ENCODE measurements at places on chromosomes 16 and 17.

- DNase-seq = peak; percentile 68
These were observed 201.8 kb downstream of the SLC39A11 start for GRCh38 chr17:72890711-72891110.

GRCh38 chr16:80466024-80466987 is 74.5 kb upstream of the DYNLRB2 start:
- peak; percentile 57 for DNase-seq

GRCh38 chr17:43403846-43404245 is 5.1 kb downstream of the ARL4D start:
- no peak for DNase-seq

DNA sequence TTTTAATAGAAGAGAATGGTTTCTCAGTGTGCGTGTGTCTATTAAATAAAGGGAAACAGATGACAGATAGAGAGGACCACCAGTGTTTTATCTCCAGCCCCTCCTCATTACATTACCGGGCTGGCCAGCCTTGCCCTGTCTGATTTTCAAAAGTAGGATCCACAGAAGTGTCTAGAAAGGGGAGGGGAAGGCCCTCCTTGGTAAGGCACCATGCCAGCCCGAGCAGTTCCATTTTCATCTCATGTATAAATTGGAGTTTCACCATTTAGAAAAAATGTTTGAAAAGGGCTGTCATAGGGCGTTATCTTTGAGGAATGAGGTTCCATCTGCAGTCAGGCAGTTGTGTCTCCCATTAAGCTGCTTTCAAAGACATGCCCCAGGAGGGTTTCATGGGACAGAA is 96.7 kb downstream of the SOCS1 start:
- DNase-seq = no peak

DNA sequence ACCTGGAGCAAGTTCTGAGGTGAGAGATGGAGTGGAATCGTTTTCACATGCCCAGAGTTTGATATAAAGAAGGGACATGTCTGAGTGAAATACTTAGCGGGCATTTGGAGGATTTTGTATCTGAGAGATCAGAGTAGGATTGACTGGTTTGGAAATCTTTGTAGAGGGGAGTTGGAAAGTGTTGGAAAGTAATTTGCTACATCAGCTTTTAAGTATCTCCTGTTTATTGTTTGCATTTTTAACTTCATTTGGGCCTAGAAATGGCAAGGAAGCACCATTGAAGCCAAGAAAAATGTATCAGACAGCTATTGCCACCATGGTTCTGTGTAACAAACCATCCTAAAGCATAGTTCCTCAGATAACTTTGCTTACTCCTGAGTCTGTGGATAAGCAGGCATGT is 1015.1 kb upstream of the EEF2KMT start:
- no peak for DNase-seq

DNA sequence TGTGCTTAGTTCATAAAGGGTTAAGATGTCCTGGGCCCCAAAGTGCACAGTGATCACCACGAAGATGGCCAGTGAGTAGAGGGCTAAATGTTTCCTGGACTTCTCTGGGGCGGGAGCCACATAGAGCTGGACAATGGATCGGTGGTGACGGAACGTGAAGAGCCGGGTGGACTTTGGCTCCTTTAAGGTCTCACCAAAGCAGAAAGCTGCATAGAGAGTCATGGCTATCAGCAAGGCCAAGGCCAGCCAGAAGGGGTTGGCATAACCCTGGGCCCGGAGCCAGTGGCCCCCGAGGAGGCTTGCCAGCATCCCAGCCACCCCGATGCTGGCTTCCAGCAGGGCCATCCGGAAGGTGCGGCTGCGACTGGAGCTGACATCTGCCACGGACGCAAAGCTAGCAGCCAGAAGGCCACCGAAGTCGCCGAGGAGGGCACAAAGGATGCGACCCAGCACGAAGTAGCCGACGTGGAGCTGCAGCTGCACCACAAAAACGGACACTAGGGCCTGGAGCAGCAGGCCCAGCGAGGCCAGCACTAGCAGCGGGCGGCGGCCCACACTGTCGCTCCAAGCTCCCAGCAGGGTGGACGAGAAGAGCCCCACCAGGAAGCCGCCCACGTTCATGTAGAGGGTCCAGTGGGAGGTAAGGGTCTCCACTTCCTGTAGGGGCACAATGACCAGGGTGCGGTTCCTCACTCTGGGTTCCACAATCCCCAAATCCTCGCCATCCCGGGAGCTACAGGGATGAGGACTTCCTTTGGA is 1.0 kb downstream of the SLC46A1 start:
- DNase-seq = no peak

DNA sequence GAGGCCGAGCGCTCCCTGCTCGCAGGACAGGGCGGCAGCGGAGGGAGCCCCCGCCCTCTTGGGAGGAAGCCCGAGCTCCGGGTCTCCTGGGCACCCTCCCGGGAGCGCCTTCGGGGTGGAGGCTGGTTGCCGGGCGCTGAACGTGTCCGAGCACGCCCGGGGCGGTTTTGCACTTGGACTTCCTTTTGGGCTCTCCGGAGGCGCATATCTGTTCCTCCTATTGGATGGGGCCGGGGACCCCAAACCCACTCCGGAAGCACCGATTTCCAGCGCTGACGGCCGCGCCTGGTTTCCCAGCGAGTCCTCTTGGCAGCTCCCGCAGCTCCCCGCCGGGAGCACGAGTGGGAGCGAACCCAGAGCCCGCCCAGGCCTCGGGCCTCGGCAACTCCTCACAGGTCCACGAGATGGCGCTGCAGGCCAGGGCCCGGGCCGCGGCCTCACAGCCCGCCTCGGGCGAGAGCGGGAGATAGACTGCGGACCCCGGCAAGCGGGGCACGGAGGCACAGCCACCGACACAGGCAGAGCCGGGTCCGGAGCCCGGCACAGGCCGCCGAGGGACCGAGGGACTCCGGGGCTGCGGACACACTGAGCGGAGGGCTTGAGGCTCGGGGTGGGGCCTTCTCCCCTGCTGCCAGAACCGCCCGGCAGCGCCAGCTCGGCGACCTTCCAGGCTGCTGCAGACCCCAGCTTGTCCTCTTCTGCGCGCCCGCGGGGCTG is 12.7 kb downstream of the TBX2 start:
- DNase-seq = peak; percentile 85

DNA sequence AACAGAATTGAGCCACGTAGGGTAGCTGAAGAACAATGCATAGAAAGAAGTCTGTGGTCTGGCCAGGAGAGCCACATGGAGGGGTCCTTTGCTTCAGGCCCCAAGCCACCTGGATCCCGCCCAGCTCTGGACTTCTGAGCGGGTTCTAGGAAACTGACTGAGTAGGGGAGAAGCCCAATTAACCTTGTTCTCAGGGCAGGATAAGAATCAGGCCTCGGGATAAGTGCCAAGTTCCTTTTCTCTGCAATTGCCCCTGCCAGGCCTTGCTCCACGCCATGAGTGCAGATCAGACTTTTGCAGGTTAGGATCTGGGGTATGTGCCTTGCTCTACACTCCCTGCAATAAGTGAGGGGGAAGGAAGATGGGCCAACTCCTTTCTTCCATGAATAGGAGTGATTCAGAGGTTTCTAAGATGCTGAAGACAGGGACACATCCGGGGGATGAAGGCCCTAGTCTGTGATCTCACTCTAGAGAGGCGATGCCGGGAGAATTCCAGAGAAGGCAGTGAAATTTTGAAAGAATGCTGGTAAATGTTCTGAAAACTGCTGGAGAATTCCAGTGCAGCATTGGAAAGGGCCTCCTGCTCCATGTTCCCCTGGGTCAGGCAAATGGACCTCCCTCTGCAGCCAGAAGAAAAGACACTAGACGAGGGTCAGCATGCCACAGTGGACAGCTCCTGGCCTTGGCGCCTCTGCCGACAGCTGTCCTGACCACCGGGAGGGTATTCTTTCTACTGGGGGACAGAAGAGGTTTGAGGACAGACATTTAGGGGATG is 5.8 kb downstream of the NEUROD2 start:
- no peak for DNase-seq

GRCh38 chr17:78120971-78121800 is 7.4 kb downstream of the TMC6 start:
- no peak for DNase-seq

DNA sequence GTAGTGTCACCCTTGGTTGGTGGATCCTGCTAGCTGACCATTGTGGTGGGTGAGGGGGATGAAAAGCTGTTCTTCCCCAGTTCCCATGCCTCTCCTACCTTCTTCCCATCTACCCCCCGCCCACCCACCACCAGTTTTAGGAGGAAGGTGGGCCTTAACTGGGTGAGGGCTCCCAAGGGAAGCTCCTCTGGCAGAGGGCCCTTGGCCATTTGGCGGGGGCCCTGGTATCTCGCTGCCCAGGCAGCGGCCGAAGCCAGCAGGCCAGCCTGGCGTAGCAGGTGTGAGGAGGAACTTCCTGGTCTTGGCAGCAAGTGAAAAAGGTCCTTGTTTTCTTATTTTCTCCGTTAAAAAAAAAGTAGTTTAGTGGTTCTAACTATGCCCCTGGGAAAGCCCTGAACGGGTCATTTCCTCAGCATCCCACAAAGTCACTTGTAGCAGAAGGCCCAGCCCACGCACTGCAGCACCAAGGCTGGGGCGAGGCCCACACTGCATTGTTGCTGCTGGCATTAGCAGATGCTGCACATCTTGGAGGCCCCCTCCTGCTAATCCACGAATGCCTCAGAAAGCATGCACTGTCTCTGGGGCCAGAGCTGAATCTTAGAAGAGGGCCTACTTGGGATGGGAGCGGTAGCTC is 72.5 kb downstream of the MPRIP start:
- no peak for DNase-seq

DNA sequence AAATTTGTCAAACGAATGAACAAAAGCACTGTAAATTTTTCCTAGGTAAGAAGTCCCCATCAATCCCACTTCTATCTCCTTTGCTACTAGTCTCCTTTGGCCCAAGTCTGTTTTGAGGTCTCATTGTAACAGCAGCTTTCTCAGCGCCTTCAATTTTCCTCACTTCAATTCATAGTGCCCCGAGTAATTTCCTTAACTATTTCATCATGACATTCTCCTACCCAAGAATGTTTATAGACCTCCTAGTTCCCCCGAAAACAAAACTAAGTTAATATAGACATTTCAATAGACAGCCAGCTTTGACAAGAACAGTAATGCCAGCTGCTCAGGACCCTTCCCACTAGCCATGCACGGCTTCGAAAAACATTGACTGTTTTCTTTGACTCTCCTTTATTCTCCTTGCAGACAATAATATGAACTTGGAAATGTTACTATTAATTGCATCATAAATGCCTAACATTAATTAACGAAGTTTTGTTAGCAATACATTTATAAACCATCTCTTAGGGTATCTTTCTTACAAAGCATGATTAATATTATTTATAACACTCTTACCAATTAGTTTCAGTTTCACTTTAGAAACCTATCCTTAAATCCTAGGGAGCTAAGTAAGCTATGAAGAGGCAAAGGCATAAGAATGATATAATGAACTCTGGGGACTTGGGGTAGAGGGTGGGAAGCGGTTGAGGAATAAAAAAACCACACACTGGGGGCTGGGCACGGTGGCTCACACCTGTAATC is 22.8 kb downstream of the GLG1 start:
- no peak for DNase-seq

DNA sequence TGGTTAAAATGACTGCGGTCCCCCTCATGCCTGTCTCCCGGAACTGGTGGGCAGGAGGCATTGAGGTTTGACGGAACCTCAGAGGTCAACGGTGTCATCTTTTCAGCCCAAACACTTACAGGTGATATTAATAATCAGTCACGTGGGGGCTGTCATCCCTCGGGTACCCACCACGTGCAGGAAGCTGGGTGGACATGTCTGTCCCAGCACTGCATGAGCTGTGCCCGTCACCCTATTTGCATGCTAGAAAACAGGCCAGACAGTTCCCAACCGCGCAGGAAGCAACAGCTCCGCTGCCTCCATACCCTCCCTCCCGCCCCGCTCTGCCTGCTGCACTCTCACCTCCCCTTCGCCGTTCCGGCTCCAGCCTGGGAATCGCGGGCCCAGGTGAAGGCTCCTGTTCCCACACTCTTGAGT is 1.4 kb downstream of the SYNGR3 start:
- DNase-seq = no peak

GRCh38 chr16:80816356-80816755 is 12.0 kb upstream of the CDYL2 start:
- no peak for DNase-seq

DNA sequence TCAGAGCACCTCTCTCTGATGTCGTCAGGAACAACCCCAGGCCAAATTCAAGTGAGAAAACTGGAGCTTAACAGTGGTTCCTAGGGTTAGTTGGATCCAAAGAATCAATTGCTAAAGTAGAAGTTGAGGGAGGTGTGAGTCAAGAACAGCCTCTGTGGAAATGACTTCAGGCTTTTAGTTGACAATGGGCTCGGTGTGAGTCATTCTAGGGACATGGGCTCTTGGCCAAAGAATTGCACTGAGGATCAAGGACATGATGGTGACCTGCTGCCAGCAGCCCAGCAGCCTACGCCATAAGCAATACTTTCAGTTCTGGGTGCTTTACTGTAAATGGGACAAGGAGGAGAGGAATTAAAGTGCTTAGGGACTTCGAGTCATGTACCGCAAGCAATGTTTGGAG is 32.1 kb upstream of the SMURF2 start:
- DNase-seq = peak; percentile 84

DNA sequence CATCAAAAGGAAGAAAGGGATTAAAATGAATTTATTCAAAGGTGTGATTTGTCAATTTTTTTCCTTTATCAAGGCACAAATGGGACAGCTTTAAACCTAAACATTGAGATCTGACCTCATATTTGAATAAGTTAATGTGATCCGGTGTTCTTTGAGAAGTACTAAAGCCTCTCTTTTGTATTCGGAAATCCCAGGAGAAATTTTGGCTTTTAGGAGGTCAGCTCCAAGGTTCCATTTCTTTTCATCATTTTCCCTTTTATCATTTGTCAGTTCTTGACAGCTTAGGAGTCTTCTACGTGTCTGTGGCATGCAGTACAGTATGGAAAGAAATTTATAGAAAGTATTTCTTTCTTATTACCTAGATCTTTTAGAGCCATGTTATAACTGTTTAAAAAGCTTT is 873.4 kb upstream of the CDH8 start:
- DNase-seq = no peak

DNA sequence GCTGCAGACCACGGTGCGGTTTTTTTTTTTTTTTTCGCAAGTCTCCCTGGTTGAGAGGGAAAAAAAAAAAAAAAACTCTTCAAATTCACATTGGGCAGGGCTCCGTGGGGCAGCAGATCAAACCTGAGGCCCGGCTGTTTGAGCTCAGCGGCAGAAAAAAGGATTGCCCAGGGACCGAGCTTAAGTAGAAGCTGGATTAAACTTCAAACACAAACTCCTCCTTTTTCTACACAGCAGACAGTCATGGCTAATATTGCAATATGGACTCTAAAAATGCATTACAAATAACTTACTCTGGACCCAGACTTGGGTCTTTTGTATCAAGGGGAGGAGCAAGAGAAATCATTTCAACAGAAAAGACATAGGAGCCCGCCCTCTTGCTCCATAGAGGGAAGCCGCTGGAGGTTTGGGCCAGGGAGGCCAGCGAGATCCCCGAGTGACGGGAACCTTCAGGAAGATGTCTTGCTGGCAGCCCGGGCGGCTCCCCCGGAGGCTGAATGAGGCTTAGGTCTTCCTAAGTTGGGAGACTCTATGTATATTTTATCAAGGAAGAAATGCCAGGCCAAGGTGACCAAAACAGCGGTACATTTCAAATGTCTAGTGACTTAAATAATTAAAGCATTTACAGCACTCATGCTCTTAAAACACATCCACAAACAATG is 167.7 kb downstream of the ZNF423 start:
- DNase-seq = no peak

GRCh38 chr17:6475411-6475810 is 31.2 kb downstream of the PIMREG start:
- no peak for DNase-seq

All from EH (cell line).